ELF-1 (cell line): ENCODE measurements at places on chromosomes 2 and 18.

DNA sequence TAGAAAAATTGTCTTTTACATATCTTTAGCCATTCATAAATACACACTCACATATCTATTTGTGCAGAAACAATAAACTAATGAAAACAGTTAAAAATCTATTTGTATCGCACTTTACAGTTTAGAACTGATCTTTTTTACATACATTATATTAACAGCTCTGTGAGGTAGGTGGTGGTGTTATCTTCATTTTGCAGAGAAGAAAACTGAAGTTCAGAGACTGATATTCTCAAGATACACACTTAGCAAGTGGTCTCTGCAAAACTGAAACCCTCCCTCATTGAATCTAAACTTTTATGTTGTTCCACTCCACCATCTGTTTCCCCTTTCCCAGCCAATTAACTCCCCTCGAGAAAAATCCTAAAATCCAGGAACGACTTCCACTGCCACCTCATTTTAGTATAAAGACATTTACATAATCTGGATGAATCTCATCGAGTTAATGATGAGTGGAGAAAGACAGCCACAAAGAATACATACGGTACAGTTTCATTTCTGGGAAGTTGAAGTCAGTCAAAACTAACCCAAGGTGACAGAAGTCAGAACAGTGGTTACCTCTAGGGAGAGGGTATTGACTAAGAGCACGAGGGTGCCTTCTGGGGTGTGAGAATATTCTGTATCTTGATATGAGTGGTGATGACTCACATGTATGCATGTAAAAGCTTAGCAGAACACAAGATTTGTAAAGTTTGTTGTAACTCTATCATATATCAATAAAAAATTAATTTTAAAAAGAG, 524.2 kb upstream of the TCF4 start:
- no peak for DNase-seq

DNA sequence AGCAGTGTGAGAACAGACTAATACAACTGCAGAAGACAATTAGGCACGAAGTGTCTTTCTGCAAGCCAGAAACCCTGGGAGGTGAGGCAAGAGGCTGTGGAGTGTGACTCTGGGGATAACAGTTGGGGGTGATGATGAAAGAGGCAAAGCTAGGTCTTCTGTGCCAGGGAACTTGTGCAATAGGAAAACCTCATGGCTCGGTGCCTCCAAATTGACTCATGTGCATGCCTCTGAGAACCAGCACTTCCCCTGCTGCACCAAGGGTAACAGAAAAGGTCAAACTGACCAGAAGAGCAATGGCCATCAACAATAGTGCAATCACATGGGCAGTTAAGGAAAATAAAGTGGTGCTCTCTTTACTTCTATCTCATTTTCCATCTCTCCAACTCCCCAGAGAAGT, 136.4 kb downstream of the SCG2 start:
- DNase-seq = no peak

GRCh38 chr2:228242591-228242990, 61.1 kb upstream of the SPHKAP start:
- DNase-seq = no peak

GRCh38 chr2:19216676-19217602, 141.5 kb downstream of the OSR1 start:
- DNase-seq = no peak

DNA sequence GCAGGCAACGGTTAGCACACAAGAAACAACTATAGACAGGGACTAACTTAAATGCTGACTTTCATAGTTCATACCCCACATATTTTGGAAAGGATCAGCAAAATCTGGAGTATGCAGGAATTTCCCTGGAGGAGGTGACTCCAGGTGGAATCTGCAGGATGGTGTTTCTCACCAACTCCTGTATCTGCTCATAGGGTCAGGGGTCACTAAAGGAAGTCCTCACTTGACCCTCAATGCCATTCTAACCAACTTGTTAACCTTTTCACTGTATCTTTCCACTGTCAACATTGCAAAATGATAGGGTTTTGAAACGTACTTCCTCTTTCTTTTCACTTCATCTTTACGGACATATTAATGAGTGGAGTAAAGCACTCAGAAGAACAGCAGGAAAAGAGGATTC, 207.0 kb upstream of the CXCR4 start:
- DNase-seq = no peak

DNA sequence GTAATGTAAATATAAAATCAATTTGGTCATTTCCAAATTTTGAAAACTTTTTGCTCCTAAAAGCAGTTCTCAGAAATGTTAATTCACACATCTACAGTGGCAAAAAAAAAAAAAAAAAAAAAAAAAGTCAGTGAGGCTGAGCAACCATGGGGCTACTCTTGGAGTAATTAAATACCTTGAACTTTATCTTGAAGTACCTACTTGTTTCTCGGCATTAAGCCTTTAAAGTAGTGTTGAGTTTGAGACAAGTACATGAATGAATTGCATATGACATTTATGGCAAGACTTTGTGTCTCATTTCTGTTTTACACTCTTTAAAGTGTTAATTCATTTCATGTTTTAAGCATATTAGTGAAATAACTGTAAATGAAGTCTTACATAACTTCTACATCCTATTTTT, 613.3 kb downstream of the XIRP2 start:
- DNase-seq = no peak

DNA sequence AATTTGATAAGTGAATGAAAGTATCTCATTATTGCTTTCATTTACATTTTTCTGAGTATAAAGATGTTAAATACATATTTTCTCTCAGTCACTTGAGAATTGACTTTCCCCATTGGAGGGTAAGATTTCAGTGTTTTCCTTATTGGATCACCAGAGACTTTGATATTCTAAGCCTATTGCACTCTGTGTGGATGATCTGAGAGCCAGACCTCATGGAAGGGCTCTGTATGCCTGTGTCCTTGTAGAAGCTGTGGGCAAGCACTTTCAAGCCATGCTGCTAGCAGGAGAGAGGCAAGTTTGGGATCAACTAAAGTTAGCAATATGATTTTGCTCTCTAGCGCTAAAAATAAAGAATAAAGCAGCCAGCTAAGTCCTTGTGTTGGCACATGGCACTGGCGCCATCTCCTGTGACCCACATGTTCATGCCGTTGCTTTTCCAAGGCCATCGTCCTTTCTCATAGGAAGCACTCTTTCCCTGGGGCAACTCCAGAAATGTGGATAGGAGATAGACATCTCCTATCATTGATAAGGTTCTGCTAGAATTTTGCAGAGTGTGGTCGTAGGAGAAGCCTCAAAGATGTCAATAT, 72.6 kb downstream of the AOX1 start:
- DNase-seq = no peak

DNA sequence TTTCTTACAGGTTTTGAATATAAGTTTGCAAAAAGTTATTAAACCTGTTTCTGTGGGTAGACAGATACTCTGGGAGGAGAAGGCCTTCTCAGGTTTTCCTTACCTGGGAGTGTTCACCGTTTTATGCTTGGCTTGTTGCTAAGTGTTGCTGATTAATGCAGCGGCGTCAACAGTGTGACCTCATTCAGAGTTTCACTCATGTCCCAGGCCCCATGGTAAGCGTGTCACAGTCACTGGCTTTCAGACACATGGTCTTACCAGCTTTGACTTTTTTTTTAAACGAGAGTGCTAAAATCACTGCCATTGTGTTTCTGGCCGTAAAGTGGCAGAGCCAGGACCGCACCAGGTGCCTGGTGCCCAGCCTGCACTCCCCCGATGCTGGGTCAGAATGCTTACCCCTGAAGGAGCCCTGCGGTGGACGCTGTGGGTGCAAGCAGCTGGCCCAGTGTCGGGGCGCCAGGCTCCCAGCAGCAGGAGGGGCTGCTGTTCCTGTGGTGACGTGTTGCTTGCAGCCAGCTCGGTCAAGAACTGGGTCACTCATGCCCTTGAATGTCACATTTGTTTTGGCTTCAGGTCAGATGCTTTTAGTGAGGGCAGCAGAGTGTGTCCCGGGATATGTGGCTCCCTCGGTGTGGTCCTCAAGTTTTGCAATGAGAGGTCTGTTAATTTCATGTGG, 3.5 kb downstream of the CAPN10 start:
- DNase-seq = no peak

- DNase-seq = no peak
Measured at GRCh38 chr2:69253112-69253511, 133.9 kb downstream of the GFPT1 start.

GRCh38 chr18:74446178-74446577, 10.9 kb downstream of the DIPK1C start:
- no peak for DNase-seq

DNA sequence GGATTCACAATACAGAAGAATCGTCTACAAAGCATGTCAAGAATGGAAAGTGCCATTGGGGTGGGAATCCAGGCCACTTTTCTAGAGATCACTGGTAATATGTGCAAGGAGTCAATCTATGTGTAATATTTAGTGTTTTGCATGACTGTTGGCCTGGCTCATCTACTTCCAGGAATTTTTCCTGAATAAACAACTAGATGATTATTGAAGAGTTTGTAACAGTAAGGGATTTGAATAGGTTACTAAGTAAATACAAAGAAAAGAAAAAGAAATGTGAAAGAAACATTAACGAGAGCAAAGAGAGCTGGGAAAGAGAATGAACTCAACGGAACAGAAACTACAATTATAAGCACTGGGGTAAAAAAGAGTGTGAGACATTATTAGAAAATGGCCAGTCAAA, 406.0 kb downstream of the TGIF1 start:
- no peak for DNase-seq

- no peak for DNase-seq
Measured at GRCh38 chr2:200225951-200226350, 80.5 kb upstream of the SPATS2L start.

DNA sequence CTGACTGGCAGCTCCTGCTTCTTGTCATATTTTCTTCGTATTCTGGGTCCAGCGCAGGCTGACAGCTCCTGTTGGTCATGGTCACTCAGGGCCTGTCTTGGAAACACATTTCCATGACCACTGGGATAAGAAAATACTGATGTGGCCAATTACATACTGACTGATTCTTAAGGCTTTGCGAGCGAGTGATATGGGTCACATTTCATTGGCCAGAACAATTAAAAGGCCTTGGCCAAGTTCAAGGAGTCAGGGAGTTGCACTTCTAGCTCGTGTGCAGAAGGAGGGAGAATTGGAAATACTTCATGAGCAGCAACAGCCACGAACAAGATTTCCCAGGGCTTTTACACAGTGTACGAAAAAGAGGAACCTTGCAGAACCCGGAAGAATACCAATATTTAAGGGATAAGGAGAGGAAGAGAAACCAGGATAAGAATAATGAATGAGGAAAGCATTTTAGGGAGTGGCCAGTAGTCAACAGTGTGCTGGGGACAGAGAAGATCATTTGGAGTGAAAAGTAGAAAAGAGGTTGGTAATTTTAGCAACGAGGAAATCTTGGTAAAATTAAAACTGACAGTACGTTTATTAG, 149.5 kb downstream of the ATP9B start:
- DNase-seq = no peak

GRCh38 chr2:9416267-9416961, 6.9 kb downstream of the ITGB1BP1 start:
- no peak for DNase-seq

- DNase-seq = no peak
Measured at GRCh38 chr2:6052649-6053048, 360.5 kb downstream of the SOX11 start.

DNA sequence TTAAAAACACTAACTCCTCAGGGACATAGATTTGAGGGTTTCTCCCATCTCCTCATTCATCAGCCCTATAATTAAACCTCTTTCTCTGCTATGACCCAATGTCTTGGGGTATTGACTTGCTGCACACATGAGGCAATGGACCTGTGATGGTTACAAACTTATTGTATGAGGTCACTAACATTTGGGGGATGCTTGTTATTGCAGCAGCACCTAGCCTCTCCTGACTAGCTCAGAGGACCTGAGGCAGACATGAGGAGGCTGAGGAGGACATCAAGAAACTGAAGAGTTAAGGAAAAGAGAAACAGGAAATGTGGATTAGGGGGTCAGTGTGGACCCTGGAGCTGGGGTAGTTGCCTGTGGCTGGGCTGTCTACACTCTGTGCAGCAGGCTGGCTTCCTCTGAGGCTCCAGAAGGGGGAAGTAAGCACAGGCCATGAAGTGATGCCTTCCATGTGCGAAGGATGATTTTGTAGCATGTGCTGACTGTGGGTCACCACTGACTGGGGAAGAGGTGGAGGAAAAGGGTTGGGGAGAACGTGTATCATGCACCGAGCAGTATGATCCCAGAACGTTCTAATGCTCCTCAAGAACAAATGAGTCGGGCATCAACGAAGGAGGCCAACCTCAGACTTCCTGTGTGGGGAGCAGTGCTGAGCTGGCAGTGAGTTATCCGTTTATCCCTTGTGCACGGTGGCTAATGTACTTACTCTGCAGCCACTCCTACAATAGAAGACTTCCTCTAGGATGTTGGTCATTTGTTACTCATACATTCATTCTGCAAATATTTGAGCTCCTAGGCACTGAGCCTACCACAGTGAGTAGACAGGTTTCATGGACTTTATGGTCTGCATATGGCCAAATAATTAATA, 42.1 kb upstream of the RFX8 start:
- DNase-seq = no peak

DNA sequence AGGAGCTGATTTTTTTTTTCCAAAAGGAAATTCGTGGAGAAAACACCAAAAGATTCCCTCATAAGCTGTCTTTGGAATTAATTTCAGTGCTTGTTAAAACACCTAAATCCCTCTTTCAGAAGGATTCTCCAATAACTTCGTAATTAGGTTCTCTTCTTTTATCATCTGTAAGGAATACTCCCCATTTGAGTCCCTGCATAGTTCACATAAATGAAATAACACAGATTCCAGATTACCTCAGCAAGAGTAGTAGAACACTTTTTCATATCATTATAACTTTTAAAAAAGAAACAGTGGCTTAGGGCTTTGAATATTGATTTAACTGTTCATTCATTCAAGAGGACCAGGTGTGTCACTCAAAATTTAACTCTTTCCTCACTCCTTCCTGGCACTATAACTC, 55.5 kb downstream of the ARHGAP28 start:
- DNase-seq = no peak

DNA sequence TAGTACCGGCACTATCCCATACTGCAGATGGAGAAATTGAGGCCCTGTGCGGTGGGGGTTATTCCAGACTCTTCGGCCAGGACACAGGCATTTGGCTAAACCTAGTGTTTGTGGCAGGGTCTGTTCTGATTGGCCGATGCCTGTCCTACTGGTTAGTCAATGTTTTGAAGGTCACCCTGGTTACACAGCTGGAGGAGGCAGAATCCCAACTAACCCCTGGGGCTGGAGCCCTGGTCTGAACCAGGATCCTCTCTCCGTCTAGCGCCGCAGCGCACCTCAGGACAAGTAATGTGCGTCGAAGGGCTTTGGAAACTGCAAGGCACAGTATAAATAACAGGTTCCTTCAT, 19.4 kb downstream of the TEX44 start:
- DNase-seq = peak; percentile 91

- no peak for DNase-seq
Measured at GRCh38 chr2:148503516-148503915, 141.0 kb upstream of the EPC2 start.

GRCh38 chr18:32767400-32767799, 5.4 kb downstream of the KLHL14 start:
- DNase-seq = no peak

DNA sequence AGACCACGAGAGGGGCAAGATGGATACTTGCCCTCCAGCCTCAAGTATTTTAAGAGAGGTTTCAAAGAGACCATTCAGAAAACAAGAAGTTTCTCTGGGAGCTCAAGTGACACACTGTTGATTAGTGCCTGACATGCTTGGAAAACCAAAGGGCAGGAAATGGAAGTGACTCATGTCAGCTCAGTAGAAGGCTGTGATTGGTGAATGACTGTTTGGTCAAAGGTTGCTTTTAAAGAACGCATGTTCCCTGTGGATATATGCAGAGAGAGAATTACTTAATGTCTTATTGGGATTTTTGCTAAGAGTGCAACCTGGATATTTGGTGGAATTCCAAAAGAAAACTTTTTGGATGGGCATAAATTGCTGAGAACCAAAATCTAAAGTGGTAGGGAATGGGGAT, 549.9 kb downstream of the XIRP2 start:
- DNase-seq = no peak
